ENCODE measurements at places on chromosomes 1 and 21.

DNA sequence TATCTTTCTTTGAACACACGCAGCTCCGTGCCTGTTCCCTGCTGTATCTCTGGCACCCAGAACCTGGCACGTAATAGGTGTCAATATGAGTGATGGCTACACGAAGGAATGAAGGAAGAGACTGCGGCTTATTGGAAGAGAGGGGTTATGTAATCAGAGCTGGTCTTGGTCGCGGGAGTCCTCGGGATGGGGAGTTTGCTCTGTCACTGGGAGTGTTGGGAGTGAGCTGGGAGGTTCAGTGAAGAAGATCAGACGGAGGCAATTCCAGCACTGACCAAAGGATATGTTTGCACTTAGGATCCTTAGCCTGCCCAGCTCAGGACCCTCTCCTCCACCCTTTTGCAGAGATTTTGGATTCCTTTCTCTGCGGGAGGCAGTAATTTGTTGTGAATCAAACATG, 709.1 kb downstream of the PTPRU start:
- DNase-seq = no peak

DNA sequence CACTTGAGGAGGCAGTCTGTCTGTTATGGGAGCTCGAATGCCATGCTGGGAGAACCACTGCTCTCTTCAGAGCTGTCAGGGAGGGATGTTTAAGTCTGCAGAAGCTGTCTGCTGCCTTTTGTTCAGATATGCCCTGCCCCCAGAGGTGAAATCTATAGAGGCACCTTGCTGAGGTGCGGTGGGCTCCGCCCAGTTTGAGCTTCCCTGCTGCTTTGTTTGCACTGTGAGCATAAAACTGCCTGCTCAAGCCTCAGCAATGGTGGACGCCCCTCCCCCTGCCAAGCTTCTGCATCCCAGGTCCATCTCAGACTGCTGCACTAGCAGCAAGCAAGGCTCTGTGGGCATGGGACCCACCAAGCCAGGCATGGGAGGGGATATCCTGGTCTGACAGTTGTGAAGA, 247.5 kb downstream of the LMX1A start:
- DNase-seq = no peak

GRCh38 chr1:61124078-61124477, 41.7 kb downstream of the NFIA start:
- DNase-seq = no peak

DNA sequence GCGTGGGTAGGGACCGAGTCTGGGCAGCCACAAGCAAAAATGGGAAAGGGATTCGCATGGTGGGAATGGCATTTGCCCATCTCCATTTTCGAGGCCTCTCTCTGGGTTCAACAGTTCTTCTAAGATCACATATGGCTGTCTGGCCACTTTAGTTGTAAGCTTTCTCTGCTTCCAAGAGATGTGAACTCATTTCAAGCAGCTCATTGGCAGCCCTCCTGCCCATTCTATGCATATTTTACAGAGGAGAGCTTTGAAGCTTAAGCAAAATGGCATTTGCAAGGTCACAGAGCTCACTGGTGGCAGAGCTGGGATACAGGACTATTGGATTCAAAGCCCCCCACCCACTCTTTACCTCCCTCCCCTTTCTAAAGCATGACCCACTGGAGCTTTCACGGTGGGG, 93.7 kb downstream of the HHIPL2 start:
- DNase-seq = no peak

GRCh38 chr1:13759072-13759471, 59.1 kb downstream of the PRDM2 start:
- no peak for DNase-seq

GRCh38 chr1:113993072-113993471, 13.8 kb downstream of the OLFML3 start:
- DNase-seq = no peak

DNA sequence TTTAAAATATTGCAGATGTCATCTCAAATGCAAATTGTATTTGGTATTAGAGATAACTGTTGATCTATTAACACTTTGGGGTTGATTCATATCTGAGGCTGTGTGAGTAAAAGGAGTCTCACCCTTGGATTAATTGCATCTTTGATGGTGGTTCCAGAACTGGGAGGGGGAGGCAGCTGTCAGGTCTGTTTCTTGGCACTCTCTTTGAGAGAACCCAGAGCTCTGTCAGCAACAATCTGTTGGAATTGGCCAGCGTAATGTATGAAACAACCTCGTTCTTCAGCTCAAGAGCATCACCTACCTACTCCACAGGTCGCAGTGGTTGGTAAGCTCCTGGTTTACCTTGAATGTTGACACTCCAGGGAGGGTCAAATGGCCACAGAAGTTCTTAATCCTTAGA, 424.1 kb downstream of the CAMTA1 start:
- DNase-seq = no peak

DNA sequence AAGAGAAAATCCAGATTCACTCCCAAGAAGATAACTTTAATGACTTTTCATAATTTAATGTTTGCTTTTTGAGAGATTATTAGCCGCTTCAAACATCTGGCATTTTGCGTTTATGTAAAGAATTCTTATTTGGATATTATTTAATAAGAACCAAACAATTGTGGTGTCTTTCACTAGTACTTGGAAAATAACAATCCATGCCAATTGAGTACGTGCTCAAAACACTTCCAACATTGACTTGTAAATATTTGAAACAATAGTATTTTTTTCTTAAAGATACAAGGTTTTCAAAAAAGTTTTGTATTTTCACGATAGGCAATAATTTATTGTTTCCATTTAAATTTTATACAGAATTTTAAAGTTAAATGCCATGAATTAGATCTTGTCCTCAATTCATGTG, 498.7 kb downstream of the AMY1C start:
- no peak for DNase-seq

GRCh38 chr1:3423896-3424611, 30.4 kb upstream of the ARHGEF16 start:
- DNase-seq = no peak

- DNase-seq = no peak
These were observed 838 bp downstream of the TTC34 start for GRCh38 chr1:2800664-2801045.

DNA sequence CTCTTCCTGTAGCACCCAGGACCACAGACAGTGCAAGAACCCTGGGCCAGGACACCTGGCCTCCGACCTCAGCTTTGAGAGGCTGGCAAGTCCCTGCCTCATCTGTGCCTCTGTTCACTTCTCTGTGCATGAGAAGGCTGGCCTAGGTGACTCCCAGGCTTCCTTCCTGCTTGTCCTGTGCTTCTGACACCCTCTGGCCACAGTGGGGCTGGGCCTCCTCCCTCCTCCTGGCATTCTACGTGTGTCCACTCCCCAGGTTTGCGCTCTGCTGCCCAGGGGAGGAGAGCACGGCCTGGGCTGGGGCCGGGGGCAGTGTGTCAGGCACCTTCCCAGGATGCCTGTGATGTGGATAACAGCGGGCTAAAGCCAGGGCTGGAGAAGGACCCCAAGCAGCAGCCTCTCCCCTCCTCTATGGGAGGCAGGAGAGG, 30.3 kb upstream of the PKP1 start:
- no peak for DNase-seq

DNA sequence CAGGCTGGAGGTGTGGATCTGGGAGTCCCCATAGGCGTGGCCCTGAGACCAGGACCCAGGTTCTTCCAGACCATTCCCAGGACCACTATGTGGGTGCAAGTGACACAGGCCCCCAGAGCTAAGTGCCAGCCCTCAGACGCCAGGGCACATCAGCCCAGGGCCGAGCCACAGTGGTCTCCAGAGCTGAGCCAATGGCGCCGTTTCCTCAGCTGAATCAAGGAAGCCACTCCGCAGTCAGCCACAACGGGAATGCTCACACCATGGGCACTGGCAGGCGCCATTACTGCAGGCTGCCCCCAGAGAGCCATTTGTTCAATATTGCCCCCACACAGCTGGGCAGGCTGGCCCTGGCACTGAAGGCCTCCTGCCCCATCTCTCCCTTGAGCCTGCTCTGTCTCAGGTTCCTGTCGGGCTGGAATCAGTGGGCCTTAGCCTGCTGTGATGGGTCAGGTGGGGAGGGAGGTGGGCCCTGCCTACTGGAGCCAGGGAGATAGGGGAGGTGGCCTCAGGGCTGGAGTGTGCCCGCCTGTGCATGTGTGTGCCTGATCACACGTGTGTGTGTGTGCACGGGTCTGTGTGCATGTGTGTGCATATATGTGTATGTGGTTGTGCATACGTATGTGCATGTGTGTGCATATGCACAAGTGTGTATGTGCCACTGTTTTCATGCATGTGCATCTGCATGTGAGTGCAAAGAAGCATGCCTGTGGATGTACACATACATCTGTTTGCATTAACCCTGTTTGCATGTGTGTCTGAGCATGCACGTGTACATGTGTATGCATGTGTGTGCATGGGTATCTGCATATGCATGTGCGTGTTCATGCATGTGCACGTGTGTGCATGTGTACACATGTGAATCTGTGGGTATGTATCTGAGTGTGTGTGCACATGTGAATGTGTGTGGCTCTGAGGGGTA, 6.1 kb downstream of the GJC2 start:
- DNase-seq = no peak

GRCh38 chr1:199067483-199067882, 428.6 kb downstream of the PTPRC start:
- DNase-seq = no peak

Data from suppressor macrophage treated with lipopolysaccharide for 1 hour (primary cell).